Aorta (tissue), 5 donors: ENCODE measurements at places on chromosomes 1 and 21. TPM values are rescaled to one million over a fixed set of nuclear protein-coding genes. Genes with fewer than 3 reads are reported as not detected.

The APCS gene
- total RNA-seq, result not detected

The TSSK3 gene
- total RNA-seq, result 1.7 TPM

- no peak overlapping the region for H3K27ac ChIP-seq
- no peaks in the 10 kb centered on the region for H3K36me3 ChIP-seq
- H3K27me3 ChIP-seq, result no peaks in the 10 kb centered on the region
- H3K4me3 ChIP-seq, result no peak overlapping the region
Measured at GRCh38 chr1:42888013-42888633, 41.7 kb downstream of the ZNF691 start.

GRCh38 chr1:38044221-38045215 lies 2.1 kb downstream of the POU3F1 start:
- no peak overlapping the region for H3K27ac ChIP-seq
- H3K36me3 ChIP-seq, result no peaks in the 10 kb centered on the region
- no peak for DNase-seq
- H3K27me3 ChIP-seq, result peaks cover 3% of the 10 kb centered on the region
- no peaks in the 10 kb centered on the region for H3K4me1 ChIP-seq
- no peak overlapping the region for H3K4me3 ChIP-seq

- no peaks in the 10 kb centered on the region for H3K27me3 ChIP-seq
- no peak for DNase-seq
- H3K27ac ChIP-seq, result no peak overlapping the region
- no peak overlapping the region for H3K4me3 ChIP-seq
- H3K36me3 ChIP-seq, result no peaks in the 10 kb centered on the region
- H3K4me1 ChIP-seq, result no peaks in the 10 kb centered on the region
Measured at GRCh38 chr1:181318858-181319235, 164.5 kb upstream of the CACNA1E start.

GRCh38 chr1:56933161-56933560 lies 32.7 kb downstream of the C8B start:
- DNase-seq, result no peak
- no peaks in the 10 kb centered on the region for H3K4me1 ChIP-seq
- no peaks in the 10 kb centered on the region for H3K36me3 ChIP-seq
- no peaks in the 10 kb centered on the region for H3K27me3 ChIP-seq

- DNase-seq, result no peak
- no peaks in the 10 kb centered on the region for H3K27me3 ChIP-seq
- H3K4me1 ChIP-seq, result no peaks in the 10 kb centered on the region
- H3K27ac ChIP-seq, result no peak overlapping the region
- H3K36me3 ChIP-seq, result no peaks in the 10 kb centered on the region
Measured at GRCh38 chr1:206447422-206447765, 22.9 kb upstream of the IKBKE start.
